Activated CD4-positive, alpha-beta T cell treated with anti-CD3 and anti-CD28 coated beads, Interleukin-2, Interleukin-6, amounts not matched to agents 100 ng/mL and 50 ng/mL, durations not matched to agents 16 hours and 8 hours (primary cell): ENCODE measurements at places on chromosomes 5 and 9.

GRCh38 chr9:16726718-16727451, 143.6 kb downstream of the BNC2 start:
- DNase-seq = peak; percentile 6

DNA sequence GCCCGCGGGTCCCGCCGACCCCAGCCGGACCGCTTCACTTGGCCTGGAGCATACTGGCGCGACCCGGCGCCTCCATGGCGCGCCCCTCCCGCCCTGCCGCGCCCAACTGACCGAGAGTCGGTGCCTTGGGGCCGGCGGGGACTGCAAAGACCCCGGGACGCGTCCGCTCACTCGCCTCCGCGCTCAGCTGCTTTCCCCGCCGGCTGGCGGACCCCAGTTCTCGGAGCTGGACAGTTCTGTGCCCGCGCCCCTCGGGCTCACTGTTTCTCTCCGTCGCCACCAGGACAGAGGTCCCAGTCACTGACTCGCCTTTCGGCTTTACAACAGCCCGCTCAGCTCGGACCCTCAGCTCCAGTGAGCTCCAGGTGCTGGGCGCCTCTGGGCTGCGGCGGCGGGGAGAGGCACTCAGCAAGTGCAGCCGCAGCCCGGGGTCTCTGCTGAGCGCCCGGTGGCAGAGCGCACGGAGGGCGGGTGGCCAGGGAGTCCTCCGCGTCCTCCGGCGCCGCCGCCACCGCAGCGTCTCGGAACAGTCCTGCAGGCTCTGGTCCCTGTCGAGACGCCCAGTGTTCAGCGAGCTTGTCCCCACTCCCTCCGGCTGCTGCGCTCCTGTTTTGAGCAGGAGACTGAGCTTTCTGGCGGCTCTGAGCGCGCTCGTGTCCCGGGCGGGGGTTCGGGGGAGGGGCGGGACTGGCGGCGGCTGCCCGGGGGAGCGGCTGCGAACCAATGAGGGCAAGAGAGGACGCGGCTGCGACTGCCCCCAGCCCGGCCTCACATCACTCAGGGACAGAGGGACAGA, at the start of gene SMIM32:
Gene SMIM32 (minus strand): TSS at position 637 of the 796 bp plus-strand sequence. CDS start 638 bp downstream, outside the sequence.
- no peak for DNase-seq

GRCh38 chr9:129309041-129309430, 131.0 kb upstream of the IER5L start:
- DNase-seq = no peak

DNA sequence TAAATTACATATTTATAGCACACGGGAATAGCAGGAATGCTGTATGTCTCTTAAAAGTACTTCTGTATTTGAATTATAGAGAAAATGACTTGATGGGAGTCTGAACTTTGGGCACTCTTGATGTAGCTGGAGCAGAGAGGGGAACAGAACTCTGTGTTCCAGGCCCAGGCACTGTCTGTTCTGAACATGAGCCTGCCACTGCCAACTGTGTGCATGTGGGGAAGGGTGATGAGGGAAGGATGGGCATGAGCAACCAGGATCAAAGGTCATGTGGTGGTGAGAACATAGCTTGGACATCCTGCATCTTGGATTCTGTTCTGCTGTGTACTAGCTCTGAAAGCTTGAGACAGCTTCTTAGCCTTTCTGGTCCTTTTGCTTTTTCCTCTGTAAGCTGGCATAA, 16.4 kb upstream of the ZBED3 start:
- no peak for DNase-seq

- no peak for DNase-seq
Observed at GRCh38 chr5:20286512-20286911, 298.5 kb upstream of the CDH18 start.

DNA sequence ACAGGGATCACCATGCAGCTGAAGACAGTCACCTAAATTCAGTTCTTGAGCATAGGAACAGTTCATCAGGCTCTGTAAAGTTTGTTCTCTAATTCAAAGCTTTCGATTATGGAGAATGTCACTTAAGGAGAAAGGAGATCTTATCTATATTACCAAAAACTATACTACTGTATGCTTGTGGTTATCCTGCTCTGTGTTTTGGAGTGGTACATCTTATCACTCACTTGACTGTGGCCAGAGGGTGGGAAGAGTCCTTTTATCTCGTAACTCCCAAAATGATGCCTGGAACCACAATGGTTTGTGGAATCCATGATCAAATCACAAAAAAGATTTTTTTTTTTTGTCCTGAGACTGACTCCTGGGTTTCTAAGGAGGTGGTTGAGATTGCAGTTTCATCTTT, 230.7 kb downstream of the COMMD10 start:
- peak; percentile 2 for DNase-seq

DNA sequence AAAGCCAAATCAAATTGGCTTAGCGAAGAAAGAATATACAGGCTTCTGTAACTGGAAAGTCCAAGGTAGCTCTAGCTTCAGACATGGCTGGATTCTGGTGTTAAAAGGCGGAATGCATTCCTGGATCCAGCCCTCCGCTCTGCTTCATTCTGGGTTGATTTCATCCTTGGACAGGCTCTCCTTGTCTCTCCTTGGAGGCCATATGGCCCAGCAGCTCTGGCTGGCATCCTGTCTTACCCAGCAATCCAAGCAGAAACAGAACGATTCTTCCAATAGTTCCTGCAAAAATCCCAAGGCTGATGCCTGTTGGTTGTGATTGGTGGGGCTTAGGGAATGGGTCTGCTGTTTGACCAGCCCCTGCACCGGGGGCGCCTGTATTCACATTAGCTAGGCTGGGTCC, 37.0 kb upstream of the SAP30L start:
- no peak for DNase-seq

- no peak for DNase-seq
Observed at GRCh38 chr5:55232271-55232984, 980 bp downstream of the CCNO start.

DNA sequence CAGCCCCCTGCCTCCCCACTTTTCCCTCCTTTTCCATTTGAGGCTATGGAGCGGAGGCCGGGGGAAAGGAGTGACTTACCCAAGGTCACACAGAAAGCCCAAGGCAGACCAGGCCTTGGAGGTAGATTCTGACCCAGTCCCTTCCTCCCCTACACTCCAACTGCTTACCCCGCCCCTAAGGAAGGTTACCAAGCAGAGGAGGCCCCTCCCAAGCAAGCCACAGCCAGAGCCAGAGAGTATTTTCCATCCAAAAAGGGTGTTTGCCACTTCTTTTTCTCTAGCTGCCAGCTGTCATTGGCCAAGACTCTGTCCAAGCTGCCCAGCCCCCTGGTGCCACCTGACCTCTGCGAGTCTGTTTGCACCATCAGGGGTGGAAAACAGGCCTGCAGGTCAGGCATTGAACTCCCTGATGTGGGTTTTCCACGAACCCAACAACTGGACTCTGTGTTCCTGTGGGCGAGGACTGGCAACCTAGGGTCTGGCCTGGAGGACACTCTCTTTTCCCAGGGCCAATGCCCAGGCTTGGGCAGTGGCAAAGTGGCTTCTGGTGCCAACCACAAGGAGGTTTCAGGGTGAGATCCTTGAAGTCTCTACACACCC, 6.3 kb upstream of the ASS1 start:
- DNase-seq = no peak

DNA sequence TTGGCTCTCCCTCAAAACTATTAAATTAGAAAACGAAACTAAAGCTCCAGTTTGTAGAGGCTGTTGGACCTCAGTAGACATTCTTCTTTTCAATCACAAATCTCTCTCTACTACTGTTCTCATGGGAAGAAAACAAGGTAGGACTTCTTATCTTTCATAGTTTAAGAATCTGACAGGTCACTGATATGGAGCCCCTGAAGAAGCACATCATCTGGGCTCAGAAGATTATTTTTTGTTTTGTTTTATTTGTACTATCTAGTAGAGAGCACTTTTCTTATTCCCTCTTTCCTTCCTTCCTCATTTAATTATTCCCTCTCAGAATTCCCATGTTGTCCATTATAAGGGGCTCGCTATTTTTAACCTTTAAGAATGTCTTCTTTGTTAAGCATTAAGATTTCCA, 26.3 kb downstream of the STARD4 start:
- DNase-seq = no peak

DNA sequence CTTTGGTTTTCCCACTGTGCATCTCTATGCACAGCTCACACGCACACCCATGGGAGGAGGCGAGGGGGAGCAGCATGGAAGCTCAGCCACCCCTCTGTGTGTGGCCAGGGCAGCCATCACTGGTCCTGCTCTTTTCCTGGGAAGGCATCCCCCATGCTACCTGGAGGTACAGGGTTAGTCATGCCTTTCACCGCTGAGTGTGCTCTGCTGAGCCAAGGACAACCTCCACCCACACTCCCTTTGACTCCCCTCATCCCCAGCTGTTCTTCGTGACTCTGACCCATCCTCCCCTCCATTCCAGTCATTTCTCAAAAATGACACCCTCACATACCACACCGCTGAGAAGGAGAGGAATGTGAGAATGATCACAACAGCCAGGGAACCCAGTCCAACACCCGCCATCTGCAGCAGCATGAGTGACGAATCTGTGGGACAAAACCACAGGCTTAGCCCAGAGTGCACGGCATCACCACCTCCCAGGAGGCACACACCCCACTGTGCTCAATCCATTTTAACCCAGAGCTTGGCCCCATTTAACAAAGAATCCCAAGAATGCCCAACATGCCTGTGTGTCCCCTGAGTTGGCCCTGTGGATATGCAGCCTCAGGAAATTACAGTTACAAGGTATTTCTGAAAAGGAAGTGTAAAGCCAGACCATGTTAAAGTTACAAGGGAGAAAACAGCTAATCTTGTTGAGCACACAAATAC, 133.4 kb downstream of the SUSD1 start:
- peak; percentile 14 for DNase-seq

GRCh38 chr5:126100767-126101166, 322.4 kb upstream of the GRAMD2B start:
- DNase-seq = no peak

GRCh38 chr5:78377056-78377717, 16.8 kb downstream of the SCAMP1 start:
- peak; percentile 47 for DNase-seq

DNA sequence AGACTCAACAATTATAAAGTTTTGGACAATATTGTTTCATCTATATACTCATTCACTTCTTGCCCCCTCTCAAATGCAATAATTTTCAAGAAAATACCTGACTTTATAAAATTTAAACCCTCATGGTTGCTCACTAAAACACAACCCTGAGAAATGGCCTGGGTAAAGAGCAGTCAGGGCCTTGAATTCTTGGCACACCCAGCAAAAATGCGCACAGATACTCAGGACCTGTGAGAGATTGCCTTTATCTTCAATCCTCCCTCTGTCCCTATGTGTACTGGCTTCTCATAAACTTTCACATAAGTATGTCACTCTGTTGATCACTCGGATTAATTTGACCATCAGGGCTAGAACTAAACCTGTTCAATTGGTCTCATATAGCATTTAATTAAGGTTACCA, 12.8 kb upstream of the ACO1 start:
- no peak for DNase-seq

GRCh38 chr9:77997611-77998284, 33.9 kb downstream of the GNAQ start:
- no peak for DNase-seq

DNA sequence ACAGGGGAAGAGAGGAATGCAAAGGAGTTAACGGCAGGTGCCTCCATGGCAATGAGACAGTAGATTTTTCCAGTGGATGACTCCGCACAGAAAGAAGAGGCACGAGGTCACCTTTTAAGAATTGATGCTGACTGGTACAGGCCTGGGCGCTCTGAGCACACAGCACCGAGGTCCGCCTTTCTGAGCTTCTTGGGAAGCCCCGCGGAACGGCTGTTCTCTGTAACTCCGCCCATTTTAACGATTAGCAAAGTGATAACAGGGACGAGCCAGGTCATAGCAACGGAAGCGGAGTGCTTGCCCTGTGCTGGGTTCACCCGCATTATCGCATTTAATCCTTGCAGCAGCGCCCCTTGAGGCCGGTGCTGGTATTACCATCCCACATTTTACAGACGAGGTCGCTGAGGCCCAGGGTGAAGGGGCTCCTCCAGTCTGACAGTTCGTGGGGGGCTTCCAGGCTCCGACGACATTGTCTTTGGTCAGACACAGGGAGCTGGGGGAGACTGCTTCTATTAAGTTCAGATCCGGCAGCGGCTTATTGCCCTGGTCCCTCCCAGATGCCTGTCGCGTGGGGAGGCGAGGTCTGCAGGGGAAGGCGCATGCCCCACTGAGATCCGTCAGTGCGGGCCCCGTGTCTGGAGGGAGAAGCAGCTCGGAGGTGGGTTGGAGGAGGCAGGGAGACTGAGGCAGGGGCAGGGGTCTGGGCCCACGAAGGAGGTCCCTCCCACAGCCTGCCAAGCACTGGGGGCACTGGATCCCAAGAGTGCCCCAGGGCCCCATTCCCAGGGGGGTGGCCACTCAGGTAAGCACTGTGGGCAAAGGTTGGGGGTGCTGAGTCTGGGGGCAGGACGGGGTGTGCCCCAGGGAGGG, 22.3 kb upstream of the HMCN2 start:
- DNase-seq = peak; percentile 89

DNA sequence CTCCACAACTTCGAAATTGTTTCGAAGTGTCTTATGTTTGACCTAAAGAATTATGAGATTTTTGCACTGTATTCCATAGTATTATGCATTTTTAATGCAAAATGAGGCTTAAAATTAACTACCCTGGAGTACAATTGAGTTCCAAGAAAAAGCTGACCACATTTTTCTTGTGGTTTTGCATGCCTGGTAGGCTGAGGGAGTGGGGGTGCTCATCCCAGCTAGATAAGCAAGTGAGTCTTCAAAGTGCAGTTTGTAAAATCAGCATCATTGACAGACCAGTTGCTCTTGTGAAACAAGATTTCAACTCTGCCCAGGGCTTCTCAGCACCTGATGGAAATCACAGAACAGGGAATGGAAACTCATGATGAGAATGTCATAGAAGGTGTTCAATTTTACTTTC, 17.0 kb upstream of the NDUFS4 start:
- DNase-seq = no peak

DNA sequence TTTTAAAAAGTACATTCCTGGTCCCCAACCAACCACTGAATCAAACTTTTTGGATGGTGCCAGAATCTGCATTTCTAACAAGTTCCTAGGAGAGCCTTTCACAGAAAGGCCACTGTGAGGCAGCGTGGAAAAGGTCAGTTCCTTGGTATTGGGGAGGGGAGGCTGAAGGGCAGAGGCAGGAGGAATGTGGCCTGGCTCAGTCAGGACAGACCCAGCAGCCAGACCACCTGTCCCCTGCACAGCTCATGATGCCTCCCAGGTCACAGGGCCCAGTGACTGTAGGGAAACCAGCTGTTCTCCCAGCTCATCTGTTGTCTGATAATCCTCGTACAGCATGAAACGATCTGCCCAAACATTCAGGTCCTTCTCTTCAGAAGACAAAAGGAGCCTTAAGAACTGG, 132.9 kb downstream of the LHFPL2 start:
- DNase-seq = no peak

DNA sequence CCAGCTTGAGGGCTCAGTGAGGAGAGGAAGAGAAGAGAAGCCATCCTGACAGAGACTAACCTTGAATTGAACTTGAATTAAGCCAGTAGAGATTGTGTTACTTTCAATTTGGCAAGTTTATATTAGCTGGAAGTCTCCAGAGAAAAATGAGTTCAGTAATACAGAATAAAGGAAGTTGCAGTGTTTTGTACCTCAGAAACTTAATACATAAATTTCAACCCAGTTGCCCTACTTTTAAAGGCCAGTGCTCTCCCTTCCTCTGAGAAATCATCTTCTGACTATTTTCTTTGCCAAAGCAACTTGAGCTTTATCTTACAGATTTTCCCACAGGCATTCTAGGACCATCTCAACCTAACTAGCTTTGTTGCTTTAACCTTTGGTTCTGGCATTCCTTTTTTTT, 231.0 kb upstream of the GAS1 start:
- no peak for DNase-seq
